ENCODE measurements at places on chromosomes 5 and 9.

- DNase-seq: no peak
These were observed 142.7 kb downstream of the MLLT3 start for GRCh38 chr9:20479419-20480155.

DNA sequence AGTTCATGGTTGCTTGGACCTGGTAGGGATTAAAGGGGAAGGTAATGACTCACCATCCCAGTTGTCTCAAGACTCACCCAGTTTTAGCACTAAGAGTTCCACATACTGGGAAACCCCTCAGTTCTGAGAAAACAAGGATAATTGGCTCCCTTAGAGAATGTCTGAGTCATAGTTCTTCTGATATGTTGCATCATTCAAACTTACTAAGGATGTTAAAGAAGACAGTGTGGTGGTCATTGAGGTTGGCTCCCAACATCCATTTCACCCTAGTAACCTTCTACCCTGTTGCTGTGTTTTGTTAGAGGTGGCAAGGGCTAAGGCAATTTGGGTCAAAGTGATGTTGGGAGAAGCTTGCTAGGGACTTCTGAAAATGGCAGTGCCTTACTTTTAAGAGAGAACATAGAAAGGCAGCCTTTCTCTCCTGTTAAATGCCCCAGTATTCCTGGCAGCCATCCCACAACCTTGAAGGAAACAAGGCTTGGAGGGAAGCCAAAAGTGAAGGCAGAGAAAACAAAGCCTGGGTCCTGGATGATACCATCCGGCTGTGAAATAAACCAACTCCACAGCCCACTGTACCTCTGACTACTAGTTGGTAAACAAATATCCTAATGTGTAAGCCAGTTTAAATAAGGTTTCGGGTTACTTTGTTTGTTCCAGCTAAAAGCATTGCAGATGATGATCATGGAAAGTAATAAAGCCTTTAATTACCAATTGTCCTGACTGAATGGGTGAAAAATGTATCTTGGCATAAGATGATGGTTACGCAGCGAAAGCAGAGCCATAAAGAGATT lies 80.4 kb upstream of the ADAMTSL1 start:
- no peak for DNase-seq

- no peak for DNase-seq
These were observed 60.9 kb upstream of the SLC2A8 start for GRCh38 chr9:127336086-127336485.

DNA sequence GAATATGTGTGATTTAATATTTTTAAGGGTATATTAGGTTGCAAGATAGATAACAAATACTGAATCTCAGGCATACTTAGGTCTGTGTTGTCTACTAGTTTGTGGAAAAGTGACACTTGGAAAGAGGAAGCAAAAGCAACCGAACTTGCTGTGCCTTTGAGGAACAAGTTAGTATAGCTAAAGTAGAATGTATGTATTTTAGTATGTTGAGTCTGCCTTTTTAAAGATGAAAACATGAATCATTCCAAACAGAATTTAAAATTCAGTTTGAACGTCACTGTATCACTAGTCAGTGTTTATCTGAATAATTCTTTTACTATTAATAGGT lies 12.9 kb downstream of the TLE4 start:
- DNase-seq: no peak

GRCh38 chr5:668283-668995 lies 24.7 kb downstream of the TPPP start:
- no peak for DNase-seq
